ENCODE measurements at places on chromosomes 5 and 9. TPM values are rescaled to one million over a fixed set of nuclear protein-coding genes. Genes with fewer than 3 reads are reported as not detected.

The CCNO gene
- total RNA-seq, result 0.40 TPM

The PCDHGB6 gene
- total RNA-seq, result 4.7 TPM

The PCDHGC3 gene
- total RNA-seq, result 83.4 TPM

The PRSS3 gene
- 55.5 TPM for total RNA-seq

The ADGRD2 gene
- total RNA-seq, result not detected

The GNA14 gene
- total RNA-seq, result 4.4 TPM

The PCDHAC2 gene
- total RNA-seq, result 0.31 TPM

The NACC2 gene
- total RNA-seq, result 29.2 TPM

The IL13 gene
- total RNA-seq, result not detected

The NSMF gene
- total RNA-seq, result 14.3 TPM

The NDST1 gene
- total RNA-seq, result 23.3 TPM

The CDHR2 gene
- not detected for total RNA-seq

The ENTR1 gene
- total RNA-seq, result 24.6 TPM

The POLR3G gene
- 2.0 TPM for total RNA-seq

The ANP32B gene
- 11.8 TPM for total RNA-seq

The INSL6 gene
- total RNA-seq, result not detected

The COL5A1 gene
- total RNA-seq, result 74.9 TPM

The BTNL3 gene
- not detected for total RNA-seq

The REXO4 gene
- total RNA-seq, result 11.9 TPM

The FAXDC2 gene
- 13.6 TPM for total RNA-seq

The PLPPR1 gene
- total RNA-seq, result not detected

The EQTN gene
- total RNA-seq, result not detected

The SPINK13 gene
- total RNA-seq, result not detected

The NKD2 gene
- total RNA-seq, result 3.7 TPM

The NFX1 gene
- total RNA-seq, result 24.0 TPM
